ENCODE measurements at places on chromosomes 7 and 10.

- no peak for DNase-seq
These were observed 94.1 kb downstream of the SORCS3 start for GRCh38 chr10:104735036-104735756.

DNA sequence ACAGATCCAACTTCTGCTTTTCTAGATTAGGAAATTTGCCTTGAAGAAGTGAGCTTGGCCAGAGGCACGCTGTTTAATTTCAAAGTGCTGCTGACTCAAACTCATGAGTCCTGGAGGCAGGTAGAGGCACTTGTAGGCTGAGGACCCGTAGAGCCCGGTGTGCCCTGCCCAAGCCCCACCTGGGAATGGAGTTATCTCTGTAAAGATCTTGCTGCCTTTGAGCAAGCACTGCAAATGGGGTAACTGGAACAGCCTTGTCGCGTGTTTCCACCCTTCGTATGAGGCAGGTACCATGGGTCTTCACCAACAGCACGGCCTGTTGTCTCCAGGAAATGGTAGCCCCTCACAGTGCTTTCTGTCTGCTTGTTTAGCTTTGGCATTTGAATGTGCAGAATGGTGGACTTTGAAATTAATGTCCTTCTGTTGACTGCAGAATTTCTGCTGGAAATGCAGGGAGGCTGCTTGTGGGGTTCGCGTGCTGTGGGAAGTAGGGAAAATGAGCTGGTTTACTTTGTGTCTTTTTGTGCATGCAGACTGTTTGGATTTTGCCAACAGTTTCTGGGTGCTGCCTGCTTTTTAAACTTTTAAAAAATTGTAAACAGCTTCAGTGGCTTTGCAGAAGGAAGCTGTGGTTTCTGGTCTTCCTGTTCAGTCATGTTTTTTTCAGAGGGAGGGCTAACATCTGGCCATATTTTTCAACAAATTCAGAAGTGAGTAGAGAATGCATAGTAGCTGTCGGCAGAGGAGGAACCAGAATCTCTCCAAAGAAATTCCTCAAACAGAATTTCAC, 27.2 kb downstream of the CCM2 start:
- peak; percentile 30 for DNase-seq

- DNase-seq, result peak; percentile 94
These were observed 3.6 kb downstream of the DUSP5 start for GRCh38 chr10:110501142-110501937.

GRCh38 chr10:97321032-97321803, 2.1 kb downstream of the FRAT1 start:
- peak; percentile 29 for DNase-seq

- DNase-seq, result no peak
These were observed 58.1 kb downstream of the AGMO start for GRCh38 chr7:15503603-15504290.

- no peak for DNase-seq
These were observed 47.3 kb upstream of the CPXM2 start for GRCh38 chr10:123938890-123939289.

DNA sequence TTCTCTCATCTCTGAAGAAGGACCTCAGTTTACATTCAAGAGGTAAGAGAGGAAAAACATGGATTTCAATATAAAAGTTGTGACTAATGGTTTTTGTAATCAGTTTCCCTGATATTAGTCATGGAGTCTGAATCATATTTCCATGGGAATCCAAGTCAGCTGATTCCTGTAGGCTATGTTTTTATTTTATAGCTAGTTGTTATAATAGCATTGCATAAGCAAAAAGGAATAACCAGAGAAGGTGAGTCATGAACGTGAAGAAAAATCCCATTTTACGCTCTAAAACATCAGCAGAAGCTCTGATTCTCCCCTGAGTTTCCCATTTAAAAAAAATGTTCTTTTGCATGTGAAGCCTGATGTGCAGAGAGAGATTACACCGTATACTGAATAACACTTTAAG, 299.3 kb downstream of the SFMBT2 start:
- no peak for DNase-seq

GRCh38 chr10:117345143-117345542, 30.1 kb downstream of the PDZD8 start:
- no peak for DNase-seq

DNA sequence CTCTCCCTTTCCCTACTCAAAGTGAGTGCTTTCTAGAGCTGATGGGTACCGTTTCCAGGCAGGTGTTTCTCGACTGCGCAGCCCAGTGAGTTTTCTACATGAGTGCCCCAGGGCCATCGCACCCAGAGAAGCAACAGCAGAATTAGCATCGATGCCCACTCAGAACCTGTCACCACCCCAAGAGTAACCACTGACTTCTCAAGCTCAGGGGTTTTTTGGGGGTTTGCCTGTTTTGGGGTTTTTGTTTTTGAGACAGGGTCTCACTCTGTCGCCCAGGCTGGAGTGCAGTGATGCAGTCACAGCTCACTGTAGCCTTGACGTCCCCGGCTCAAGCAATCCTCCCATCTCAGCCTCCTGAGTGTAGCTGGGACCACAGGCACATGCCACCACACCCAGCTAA, 25.7 kb downstream of the SNX8 start:
- no peak for DNase-seq

- no peak for DNase-seq
These were observed 175.8 kb downstream of the TRIL start for GRCh38 chr7:28782362-28782761.

DNA sequence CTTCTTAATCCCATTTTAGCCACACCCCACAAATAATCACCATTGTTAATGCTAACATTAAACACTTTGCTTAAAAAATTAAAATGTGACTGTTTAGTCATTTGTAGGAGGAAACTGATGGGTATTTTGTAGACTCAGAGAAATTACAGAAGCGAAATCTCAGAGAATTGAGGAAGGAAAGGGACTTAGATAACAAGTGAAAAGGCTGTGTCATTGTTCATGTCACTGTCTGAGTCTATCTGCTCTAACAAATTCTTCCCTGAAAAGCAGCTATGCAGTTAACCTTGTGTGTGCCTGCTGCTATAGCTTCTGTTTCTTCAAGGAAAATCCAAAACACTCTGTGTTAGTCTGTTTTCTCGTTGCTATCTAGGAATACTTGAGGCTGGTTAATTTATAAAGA, 40.9 kb upstream of the PLXDC2 start:
- DNase-seq, result no peak

GRCh38 chr7:128863433-128863989, 855 bp downstream of the ATP6V1F start:
- DNase-seq, result peak; percentile 73

GRCh38 chr10:4201866-4202825, 417.1 kb upstream of the KLF6 start:
- no peak for DNase-seq

DNA sequence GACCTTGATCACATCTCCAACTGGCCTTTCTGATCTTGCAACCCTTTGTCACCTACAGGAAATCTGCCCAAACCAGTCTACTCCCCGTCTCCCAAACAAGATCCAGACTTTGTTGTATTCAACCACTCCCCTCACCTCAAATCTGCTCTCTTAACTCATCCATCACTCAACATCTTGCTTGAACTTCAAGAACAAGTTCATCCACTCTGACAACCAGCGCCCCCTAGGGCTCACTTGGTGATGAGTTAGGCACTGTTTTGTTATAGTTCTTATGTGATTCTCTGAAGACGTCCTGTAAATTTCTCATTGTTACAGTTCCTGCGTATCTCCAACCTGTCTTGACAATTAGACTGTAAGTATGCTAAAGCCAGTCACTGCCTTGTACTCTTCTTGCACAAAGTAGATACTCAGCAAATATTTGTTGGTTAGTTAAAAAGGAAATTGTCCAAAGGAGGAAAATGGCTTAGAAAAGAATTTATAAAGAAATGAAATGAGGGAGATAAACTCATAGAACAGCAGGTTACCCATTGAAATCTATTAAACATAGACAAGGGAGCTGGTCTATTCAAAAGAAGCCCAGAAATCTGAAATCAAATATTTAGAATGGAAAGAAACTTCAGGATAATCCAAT, 5.3 kb downstream of the FRMD4A start:
- no peak for DNase-seq

- DNase-seq, result no peak
These were observed 55.2 kb upstream of the RAPGEF5 start for GRCh38 chr7:22411977-22412693.

- DNase-seq, result no peak
These were observed 13.4 kb upstream of the SMNDC1 start for GRCh38 chr10:110317866-110318850.

GRCh38 chr10:77471069-77471536, 166.5 kb downstream of the KCNMA1 start:
- DNase-seq, result no peak

DNA sequence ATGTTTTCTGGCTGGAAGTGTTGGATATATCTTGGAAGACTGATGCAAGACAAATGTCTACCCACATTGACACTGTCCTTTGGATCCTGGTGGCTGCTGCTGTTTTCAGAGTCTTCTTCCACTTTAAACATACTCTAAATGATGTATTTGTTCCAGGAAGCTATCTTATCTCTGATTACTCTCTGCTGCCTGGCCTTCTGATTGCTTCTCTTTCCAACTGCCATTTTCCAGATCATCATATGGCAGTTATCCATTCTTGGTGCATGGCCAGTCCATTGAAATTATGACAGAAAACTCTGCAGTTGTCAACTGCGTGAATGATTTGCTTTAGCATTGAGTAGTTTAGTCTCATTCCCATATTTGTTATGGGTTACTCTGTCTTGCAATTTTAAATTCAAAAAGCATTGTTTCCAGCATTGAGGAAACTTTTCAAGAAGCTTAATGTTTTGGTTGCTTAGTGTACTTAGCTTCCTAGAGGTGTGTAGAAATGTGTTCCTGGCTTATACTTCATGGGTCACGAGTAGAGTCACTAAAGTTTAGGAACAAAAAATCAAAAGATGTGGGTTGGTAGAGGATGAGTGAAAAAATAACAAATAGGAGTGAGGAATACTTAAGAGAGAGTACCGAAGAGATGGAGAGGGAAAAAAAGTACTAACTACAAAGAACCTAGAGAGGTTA, 268.3 kb upstream of the MTPN start:
- no peak for DNase-seq

- no peak for DNase-seq
These were observed 43.7 kb upstream of the NXPH1 start for GRCh38 chr7:8389593-8390261.

GRCh38 chr10:31000867-31001266, 30.8 kb downstream of the ZNF438 start:
- no peak for DNase-seq

DNA sequence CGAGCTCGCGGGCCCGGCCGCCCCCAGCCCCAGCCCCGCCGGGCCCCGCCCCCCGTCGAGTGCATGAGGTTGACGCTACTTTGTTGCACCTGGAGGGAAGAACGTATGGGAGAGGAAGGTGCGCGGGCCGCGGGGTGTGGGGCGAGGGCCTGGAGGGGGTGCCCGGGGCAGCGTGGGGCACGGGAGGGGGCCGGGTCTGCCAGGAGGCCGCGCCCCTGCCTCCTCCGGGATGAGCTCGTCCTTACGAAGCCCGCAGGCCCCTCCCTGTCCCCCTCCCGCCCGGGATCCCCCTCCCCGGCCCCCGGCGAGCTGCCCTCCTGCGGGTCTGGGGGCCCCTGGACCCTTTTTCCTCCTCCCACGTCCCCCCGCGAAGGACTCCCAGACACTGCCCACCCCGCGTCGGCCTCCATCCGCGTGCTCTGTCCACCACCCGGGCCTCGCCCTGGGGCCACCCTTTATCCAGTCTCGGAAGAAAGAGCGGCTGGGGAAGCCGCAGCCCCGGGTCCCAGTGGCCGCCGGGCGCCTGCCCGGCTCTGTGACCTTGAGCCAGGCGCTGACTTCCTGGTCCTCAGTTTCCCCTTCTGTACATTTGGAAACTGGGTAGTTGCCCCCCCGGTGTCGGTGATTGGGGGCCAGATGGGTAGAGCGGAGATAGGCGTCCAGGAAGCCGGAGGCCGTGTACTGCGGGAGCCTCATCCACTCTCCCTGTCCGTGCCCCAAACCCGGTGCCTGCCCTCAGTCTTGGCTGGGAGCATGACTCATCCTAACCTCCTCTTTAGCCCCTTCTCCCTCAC, 521 bp downstream of the LIMK1 start:
- DNase-seq, result no peak

GRCh38 chr7:83457022-83457892, 191.7 kb downstream of the SEMA3E start:
- DNase-seq, result no peak

DNA sequence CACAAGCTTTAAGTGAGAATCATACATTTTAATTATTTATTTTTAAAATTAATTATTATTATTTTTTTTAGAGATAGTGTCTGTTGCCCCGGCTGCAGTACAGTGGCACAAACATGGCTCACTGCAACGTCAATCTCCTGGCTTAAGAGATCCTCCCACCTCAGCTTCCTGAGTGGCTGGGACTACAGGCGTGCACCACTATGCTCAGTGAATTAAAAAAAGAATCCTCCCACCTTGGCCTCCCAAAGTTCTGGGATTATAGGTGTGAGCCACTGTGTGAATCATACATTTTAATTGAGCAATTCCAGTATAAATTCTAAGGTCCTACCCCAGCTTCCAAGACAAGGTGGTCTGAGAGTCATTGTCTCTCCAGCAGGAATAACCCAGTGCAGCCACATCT, 172.4 kb downstream of the JAZF1 start:
- no peak for DNase-seq

- DNase-seq, result no peak
These were observed 129.1 kb downstream of the SND1 start for GRCh38 chr7:127781081-127781480.

DNA sequence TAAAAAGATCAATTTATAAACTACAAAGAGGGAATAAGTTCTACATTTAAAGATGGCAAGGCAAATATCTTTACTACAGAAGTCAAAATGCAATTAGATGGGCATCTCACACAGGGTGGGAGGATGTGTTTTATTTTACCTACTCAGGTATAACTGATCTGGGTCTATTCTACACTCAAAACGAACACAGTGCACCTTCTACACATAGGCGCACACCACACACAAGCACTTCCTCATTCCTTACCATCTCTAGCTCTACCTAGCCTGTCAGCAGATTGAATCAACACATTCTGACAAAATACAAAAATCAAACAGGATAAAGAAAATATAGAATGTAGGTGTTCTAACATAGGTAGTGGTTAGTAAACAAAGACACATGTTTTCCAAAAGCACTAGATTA, 64.8 kb downstream of the SGCE start:
- no peak for DNase-seq

- no peak for DNase-seq
These were observed 554.9 kb upstream of the GALNT17 start for GRCh38 chr7:70577078-70577477.

DNA sequence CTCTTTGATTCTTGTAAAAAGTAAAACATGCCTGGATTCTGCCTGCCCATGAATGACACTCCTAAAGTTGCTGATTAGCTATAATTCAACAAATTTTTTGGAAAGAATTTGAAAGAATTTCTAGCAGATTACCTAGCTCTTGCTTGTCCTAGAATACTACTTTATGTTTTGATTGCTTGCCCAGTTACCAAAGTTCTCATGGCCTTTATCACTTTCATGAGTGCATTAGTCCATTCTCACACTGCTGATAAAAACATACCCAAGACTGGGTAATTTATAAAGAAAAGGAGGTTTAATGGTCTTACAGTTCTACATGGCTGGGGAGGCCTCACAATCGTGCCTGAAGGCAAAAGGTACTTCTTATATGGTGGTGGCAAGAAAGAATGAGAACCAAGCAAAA, 1137.3 kb downstream of the SORCS1 start:
- DNase-seq, result no peak
